ENCODE measurements at places on chromosomes 11 and 22.

DNA sequence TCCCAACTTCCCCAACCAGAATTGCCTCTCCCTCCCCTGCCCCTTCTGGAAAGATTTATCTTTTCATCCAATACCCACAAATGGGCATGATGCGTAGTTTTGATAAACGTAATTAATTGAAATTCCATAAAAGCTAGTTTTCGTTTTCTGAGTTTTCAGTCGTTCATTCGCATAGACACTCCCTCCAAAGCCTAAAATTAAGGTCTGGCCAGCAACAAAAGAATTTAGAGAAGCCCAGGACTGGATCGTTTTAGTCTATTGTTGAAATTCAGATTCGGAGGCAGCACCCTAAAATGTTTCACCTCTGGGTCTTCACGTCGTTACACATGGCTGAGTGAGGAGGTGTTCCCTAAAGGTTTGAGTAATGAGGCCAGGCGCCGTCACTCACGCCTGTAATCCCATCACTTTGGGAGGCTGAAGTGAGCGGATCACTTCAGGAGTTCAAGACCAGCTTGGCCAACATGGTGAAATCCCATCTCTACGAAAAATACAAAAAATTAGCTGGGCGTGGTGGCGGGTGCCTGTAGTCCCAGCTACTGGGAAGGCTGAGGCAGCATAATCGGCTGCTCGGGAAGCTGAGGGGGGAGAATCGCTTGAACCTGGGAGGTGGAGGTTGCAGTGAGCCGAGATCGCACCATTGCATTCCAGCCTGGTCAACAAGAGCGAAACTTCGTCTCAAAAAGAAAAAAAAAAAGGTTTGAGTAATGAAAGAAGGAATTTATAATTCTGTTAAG lies 589 bp upstream of the NDUFC2 start:
- no peak for DNase-seq

- DNase-seq, result no peak
Measured at GRCh38 chr22:49413551-49413950, 414.1 kb downstream of the BRD1 start.

- no peak for DNase-seq
Measured at GRCh38 chr11:73667891-73668290, 21.5 kb downstream of the PLEKHB1 start.

DNA sequence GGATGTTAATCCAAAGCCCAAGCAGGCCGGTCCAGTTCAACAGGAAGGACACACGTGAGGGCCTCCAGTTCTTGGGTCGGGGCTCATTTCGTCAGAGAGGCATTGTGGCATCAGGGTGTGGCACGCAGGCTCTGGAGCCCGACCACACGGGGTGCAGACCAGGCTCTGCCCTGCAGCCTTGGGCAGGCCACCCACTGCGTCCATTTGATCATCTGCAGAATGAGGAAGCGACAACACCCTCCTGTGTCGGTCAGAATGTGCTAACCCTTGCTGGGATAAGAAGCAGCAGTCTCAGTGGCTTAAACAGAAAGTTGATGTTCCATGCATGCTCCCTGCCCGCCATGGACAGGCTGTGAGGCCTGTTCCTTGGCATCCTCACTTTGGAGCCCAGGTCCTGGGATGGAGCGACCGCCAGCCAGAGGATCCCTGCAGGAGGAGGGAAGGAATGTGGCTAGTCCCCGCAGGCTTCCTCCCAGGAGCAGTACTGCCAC lies 10.8 kb downstream of the RIBC2 start:
- DNase-seq, result no peak

GRCh38 chr11:7499081-7499480 lies 13.8 kb downstream of the OLFML1 start:
- DNase-seq, result no peak

DNA sequence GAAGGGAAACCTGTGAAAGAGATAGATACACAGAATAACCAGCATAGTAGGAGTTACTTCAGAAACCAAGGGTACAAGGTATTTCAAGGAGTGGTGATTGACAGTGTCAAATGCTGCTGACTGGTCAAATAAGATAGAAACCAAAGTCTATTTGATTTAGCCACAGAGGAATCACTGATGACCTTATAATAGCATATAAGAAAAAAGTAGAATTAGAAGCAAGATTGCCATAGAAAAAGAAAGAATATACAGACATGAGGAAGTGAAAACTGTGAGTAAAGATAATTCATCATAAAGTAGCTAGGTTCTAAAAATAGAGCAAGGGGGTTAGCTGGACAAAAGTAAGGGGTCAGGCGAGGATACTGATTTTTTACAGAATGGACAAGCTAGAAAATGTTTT lies 14.2 kb downstream of the ZBTB44 start:
- DNase-seq, result no peak
